Stimulated activated CD8-positive, alpha-beta memory T cell treated with anti-CD3 and anti-CD28 coated beads, Interleukin-4, amount 100 ng/mL, for 4 hours (primary cell): ENCODE measurements at places on chromosomes 2 and 18.

DNA sequence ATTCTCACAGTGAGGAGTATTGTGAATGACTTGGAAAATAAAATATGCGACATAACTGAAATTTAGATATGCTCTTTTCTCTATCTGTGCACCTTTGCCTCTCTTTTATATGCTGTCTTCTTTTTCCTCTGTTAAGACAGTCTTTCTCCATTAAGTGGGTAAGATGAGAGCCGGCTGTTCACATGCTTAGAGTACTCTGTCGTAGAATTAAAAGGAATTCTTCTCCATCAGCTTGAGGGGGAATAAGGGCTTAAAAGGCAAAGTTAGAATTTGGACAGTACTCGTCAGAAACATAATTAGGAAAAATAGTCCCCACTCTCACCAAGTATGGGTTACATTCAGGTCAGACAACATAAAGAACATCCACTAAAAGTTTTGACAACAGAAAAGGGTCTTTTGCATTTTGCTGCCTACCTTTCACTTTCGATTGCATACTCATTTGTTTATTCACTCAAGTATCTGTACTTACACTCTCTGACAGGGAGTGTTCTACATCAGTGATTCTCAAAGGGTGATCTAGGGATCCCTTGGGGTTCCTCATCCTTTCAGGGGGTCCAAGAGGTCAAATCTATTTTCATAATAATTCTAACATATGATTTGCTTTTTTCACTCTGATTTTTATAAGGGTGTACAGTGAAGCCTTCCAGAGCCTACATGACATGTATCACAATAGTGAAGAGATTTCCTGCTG, 48.0 kb downstream of the ARHGAP15 start:
- DNase-seq: no peak

GRCh38 chr2:150081775-150082481, 405.5 kb downstream of the RND3 start:
- DNase-seq: no peak

- no peak for DNase-seq
Observed at GRCh38 chr2:142472382-142472781, 341.6 kb upstream of the LRP1B start.

DNA sequence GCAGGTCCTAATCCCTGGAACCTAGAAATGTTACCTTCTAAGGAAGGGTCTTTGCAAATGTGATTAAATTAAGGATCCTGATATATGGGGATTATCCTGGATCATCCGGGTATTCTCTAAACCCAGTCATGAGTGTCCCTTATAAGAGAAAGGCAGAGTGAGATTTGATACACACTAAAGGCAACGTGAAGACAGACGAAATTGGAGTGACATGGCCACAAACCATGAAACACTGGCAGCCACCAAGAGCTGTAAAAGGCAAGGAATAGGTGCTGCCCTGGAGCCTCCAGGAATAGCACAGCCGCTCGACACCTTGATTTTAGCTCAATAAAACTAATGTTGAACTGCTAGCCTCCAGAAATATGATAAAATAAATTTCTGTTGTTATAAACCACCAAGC, 45.0 kb downstream of the TPGS2 start:
- DNase-seq: no peak

GRCh38 chr2:18749912-18750526, 160.7 kb upstream of the NT5C1B start:
- DNase-seq: no peak

DNA sequence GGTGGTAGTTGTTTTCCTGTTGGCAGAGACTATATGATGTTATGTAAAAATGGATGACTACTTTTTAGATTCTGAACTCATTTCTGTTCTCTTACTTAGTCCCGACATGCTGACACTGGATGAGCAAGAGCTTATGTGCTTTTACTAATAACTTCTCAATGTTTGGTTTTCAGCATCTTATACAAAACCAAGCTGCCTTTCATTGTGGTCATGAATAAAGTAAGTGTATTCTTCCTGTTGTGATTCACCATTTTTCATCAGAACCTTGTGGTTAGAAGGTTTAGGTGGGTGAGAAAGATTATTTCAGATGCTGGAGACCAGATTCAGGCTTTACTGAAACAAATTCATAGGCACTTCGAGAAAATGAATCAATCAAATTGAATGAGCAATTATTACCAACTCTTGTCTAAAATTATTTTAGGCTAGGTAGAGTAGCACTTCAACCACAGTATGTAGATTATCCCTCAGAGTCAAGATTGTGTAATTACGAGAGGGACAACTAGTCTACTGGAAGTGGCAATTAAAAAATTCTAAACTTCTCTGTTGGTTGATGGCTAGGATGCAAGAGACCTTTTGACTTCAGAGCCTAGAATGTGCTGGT, 9.3 kb downstream of the GPN1 start:
- DNase-seq: no peak

- DNase-seq: no peak
Observed at GRCh38 chr2:240601061-240601830, 14.7 kb downstream of the CAPN10 start.

GRCh38 chr2:108825736-108826135, 39.2 kb downstream of the CCDC138 start:
- no peak for DNase-seq

GRCh38 chr2:166180951-166181812, 53.4 kb upstream of the SCN1A start:
- no peak for DNase-seq

DNA sequence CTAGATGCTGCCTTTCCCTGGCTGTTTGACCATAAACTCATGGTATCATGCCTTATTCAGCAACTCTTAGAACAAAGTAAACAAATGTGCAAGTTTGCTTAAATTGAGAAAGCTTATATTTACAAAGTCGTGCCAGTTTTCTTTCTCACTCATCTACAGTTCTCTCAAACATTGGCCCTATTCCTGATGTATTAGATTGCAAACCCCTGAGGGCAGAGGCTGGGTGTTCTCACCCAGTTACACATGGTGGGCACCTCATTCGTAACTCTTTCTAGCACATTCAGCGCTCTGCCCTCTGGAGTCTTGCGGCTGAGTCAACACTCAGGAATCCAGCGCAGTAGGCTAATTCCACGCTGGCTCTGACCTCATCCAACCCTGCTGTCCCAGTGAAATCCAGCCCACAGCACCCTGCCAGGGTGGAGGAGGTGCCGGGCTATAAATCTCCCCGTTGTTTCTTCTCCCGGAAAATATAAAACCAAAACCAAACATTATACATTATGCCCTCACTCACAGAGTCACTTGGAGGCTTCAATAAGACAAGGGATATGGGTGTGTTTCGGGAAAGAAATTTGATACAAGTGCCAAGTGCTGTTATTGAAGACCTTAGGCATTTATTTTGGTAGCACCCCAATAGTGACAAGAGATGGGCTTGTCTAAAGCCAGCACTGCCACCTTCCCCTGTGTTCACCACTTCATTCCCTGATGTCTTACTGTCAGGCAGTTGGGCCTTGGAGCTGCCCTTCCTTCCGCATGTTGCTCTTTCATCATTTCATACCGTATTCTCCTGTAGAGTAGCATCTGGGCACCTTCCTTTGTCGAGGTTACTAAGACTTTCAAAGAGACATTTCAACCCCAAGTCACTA, 287.4 kb downstream of the PRKCE start:
- DNase-seq: no peak

DNA sequence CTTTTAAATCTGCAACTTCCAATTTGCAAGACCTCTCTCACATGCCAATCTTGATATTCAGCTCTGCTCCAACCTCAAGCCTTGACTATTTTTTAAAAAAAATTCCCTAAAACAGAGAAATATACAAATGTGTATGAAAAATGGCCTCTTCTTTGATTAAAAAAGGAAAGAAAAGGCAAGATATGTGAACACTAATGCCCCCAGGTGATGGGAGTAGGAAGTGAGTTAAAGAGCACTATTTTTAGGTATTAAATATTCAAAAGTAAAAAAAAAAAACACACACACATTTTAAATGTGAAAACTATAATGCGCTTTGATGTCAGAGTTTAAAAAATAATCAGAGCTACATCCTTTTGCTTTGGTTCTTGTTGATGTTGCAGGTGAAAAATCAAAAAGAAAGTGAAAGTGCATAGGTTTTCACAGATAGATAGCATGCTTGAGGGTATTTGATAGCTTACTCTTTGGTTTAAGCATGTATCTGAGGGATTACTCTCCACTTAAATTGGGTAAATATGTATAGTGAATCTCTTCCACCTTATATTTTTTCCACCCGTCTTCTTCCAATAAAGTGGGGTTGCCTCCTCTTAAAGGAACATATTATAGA, 406.0 kb upstream of the POU3F3 start:
- DNase-seq: no peak

GRCh38 chr2:61969376-61969775, 63.9 kb downstream of the COMMD1 start:
- DNase-seq: no peak

DNA sequence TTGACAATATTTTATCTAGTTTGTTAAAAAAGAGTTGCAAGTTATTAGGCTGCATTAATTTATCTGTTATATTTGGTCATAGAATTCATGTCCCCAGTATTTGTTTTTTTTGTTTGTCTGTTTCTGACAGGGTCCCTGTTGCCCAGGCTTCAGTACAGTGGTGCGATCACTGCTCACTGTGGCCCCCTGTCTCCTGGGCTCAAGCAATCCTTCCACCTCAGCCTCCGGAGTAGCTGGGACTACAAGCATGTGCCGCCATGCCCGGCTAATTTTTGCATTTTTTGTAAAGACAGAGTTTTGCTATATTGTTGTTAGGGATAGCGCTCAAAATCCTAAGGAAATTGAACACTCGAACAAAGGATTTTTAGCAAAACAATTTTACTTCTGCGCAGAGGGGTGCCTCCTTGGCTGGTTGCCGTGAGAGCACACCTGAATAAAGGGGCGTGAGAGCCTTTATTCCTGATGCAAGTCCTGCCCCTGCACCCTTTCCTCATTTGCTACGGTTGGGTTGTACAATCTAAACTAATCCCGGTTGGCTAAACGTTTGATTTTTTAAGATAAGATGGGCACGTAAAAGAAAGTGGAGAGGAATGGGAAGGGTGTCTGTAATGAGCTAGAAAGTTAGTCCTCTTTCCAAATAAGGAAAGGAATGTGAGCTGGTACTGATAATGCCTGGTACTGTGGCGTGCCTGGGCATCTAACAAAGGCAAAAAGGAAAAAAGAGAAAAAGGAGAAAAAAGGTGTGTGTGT, 65.5 kb downstream of the COMMD1 start:
- no peak for DNase-seq

DNA sequence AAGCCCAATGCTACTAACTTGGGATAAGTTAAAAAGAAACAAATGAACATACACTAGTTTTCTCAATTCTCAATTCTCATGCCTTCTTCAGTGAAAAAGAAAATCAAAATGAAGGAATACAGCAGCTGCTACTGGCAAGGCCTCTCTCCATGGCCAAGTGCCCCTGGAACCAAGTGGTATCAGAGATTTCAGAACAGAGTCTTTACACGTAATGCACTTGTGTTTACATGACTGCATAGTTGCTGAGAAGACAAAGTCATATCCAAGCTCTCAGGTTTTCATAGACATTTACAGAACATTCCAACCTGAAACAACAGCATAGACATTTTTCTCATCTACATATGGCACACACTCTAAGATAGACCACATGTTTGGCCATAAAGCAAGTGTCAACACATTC, 789.9 kb downstream of the CBLN2 start:
- no peak for DNase-seq

DNA sequence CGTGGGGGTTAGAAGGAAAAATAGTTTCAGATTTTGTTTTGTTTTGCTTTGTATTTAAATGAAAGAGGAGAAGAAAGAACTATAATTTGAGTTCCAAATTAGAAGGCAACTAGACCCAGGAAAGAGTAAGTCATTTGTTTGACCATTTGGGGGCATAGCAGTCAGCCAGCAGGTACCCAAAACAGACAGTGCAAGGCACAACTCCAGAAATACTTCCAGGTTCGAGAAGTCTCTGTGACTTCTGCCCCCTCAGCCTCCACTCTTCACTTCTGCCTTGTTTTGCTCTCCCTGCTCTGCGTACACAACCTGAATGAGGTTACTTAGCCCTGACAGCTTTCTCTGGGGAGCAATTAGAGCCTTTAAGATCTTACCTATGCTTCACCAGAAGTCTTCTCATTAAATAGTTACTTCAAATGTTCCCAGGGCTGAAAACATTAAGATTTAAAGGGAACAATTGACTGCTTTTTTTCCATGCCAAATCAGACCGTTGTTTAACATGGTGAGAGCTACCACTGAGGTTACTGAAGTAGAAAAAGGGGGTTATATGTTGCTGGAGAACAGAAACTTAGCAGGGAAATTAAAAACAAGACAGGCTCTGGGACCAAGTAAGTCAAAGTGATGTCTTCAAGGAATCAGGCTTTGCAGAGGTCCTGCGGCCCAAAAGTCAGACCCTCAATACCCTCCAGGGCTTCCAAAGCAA, 216.9 kb downstream of the BCL11A start:
- DNase-seq: no peak

DNA sequence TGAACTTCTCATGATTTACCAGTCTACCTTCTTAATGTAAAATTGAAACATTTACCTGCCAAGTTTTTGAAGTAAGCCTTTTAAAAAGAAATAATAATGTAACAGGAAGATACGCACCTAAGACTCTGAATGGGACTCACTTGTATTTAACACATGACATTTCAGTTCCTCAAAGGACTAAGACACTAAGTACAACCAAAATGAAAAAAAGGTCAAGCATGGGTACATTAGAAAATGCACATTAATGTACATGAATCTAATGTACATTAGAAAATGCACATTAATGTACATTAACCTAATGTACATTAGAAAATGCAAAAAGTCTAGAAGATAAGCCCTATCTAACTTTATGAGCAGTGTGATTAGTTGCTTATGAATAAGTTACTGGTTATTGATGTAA, 69.3 kb upstream of the FZD5 start:
- DNase-seq: no peak

- no peak for DNase-seq
Observed at GRCh38 chr2:18883616-18884456, 294.5 kb upstream of the NT5C1B start.

GRCh38 chr2:238600506-238601432, 174.0 kb downstream of the ASB1 start:
- no peak for DNase-seq

GRCh38 chr18:3217948-3218647, 1.7 kb downstream of the MYOM1 start:
- DNase-seq: no peak

DNA sequence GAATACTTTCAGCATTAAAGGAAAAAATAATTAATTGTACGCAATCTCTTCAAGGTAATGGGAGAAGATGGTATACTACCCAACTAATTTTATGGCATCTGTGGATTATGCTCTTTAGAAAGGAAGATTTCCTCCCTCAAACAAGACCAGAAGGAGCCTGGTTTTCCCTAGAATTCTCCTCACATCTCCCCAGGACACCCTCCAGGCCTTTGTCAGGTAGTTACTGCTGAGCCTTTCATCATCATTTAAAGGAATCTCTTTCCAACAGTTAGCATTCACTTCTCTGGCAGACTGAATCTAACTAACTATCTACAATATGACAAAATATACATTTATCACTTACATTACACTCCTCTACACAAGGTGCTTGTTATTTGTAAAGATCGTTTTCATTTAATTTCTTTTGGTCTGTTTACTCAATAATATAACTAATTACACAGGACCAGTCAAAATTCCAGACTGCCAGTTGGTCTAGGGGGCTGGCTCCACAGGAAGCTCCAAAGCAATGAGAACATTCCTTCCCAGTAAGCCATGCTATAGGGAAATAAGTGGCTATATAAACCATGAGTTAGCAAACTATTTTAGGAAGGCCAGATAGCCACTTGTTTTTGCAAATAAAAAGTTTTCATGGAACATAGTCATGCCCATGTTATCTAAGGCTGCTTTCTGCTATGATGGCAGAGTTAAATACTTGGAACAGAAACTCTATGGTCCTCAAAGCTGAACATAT, 19.1 kb downstream of the ZNF24 start:
- DNase-seq: no peak

- DNase-seq: no peak
Observed at GRCh38 chr18:63646936-63647335, 2.9 kb upstream of the SERPINB4 start.
